ENCODE measurements at places on chromosomes 1 and 21.

DNA sequence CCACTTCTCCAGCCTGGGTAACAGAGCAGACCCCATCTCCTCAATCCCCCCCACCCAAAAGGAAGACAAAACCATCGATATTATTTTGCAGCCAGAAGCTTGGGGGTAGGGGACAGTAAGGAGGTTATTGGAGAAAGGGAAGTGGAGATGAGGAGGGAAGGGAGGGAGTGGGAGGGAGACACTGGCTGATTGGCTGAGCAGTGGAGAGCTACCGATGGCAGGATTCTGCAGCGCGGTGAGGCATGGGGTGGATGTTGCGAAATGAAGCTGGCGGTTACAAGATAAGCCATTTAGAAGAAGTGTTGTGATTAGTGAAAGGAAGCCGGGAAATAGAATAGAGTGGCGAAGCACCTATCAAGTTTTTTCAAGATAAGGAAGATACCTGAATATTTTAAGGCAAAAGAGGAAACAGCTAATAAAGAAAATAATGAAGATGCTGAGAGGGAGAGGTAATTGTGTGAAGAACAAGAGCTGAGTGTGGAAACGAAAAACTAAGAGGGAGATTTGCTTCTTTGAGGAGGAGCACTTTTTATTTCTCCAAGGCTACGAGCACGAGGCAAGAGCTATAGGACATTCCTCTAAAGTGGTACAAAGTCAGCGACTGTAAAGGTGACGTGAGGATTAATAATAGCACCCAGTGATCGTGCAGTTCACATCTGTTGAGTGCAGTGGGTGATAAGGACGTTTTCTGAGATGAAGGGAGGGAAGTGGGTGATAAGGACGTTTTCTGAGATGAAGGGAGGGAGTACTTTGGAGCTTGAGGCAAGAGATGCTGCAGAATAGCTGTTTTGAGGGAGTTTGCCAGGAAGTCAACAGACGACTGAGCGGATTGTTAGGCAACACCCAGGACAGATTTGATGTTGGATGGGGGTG lies 103.2 kb upstream of the KIF26B start:
- peak; percentile 87 for DNase-seq

DNA sequence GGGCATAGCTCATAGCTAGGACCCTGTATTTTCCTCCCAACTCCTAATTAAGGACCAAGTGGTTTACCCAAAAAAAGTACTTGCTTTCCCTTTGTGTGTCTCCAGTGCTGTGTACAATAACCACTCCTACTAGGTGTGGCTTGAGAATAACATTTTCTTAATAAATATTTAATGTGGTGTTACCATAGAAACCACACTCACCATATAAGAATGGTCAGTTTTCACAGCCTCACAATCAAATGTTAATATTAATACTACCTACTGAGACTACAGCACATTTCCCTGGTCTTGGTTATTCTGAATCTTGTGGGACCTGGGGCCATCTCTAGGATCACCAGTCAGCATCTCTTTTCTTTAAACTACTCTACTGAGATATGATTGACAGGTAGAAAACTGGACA lies 83.5 kb upstream of the BCAR3 start:
- DNase-seq, result no peak

DNA sequence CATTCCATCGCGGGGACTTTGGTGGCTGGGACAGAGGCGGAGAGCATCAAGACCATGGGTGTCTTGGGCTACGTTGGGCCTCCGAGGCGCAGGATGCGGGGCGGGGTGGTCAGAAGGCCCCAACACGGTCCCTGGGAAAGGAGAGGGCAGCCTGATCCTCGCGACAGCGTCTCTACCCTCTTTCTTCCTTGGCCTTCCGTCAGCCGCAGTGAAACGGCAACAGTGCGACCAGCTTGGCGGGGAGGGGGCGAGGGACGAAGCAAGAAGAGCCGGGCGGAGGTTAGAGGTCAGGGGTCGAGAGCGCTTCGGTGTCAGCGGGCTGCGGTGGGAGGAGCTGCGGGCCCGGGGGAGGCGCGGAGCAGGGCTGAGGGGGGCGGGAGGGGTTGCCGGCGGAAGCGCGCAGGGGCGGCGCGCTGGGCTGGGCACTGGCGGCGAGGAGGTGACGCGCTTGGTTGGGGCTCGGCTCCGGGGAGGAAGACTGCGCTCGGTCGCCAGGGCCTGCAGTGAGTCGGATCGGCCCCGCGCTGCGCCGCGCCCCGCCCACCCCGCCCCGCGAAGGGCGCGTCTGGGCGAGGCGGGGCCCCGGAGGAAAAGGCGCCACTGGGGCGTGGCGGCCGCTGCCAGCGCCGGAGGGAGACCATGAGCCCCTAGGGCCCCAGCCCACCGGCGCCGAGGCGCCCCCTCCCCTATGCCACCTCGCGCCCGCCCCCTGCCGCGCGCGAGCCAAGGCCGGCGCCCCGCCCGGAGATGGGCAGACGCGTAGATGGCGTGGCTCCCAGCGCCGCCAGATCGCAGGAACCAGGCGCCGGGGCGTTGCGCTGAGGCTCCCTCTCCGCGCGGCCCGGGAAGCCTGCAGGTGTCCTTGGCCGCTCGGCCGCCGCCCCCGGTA lies at the start of gene KCNC4:
KCNC4 (plus strand) TSS at position 600 of the 889 bp plus-strand sequence. CDS start 1,186 bp downstream, outside the sequence.
- DNase-seq, result peak; percentile 69

DNA sequence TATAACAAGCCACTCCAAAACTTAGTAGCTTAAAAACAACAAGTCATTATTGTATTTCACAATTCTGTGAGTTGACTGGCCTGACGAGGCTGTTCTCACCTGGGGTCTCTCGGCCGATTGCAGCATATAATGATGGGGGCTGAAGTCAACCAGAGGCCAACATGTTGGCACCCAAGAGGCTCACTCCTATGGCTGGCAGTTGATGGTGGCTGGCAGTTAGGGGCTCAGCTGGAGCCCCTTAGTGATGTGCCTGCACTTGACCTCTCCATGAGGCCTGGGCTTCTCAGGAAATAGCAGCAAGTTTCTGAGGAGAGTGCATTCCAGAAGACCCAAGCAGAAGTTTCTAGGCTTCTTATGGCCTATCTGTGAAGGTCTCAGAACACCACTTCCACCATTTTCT lies 459.4 kb downstream of the NPHP4 start:
- DNase-seq, result no peak

GRCh38 chr1:92961896-92962752 lies 862 bp upstream of the DIPK1A start:
- peak; percentile 49 for DNase-seq

- no peak for DNase-seq
Observed at GRCh38 chr1:194181845-194182244, 995.4 kb upstream of the B3GALT2 start.

DNA sequence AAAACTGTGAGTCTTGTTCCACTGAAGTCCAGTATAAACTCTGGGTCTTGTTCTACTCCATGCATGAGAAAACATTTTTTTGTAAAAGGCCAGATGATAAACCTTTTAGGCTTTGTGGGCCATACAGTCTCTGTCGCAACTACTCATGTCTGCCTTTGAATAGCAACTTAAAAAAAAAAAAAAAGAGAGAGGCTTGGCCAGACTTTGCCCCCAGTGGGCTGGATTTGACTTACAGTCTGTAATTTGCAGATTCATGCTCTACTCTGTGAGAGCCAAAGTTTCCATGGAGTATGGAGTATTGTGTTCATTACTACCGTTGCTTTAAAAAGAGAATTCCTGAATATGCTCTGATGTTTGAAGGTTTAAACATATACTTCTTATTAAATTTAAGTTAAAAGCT lies 654.9 kb upstream of the PKN2 start:
- DNase-seq, result no peak

GRCh38 chr1:218299416-218299815 lies 14.3 kb downstream of the RRP15 start:
- peak; percentile 70 for DNase-seq

DNA sequence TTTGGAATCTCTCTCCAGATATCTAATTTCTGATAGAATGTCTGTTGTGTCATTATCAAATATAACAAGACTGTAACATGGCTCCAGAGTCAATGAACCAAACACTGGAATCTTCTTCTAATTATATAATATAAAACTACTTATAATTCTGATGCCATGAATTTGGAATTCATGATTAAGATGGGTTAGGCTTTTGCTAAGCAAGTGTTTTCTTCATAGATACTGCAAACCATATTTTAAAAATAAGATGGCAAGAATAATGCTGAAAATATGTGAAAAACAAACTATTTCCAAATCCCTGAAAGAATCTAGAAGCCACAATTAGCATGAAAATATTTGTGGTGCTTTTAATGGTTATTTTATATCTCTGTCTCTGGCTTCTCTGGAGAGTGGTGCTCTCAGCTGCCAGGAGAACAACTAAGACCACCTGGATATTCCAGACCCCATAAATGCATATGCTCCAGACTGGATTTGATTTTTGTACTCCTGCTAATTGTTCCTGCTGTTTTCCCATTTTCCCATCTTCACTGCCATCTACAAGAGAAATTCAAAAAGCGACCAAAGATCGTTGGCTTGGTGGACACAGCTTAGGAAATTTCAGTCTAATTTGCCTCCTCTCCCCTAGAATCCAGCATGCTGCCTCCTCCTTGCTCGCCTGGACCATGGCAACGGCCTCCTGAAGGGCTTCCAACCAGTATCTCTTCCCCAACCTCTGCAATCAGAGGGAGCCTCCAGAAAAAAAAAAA lies 418.9 kb downstream of the SETD4 start:
- DNase-seq, result no peak

- no peak for DNase-seq
Observed at GRCh38 chr1:91776068-91776794, 109.7 kb downstream of the TGFBR3 start.

DNA sequence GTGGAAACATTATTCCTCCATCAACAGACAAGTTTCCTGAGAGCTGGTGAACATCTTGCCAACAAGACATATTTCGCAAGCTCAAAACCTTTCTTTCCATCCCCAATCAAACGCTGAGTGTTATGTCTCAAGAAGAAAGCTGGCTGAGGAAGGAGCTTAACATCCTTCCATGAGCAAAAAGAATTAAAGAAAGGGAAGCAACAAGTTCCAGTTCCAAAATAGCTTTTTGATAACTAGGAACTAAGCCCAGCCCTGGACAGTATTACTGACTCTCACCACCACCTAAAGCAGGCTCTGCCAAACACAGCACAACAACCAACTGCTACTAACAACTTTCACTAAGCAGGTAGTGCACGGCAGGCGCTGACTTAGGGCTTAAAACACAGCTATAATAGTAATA lies 50.2 kb downstream of the CAPZB start:
- DNase-seq, result no peak

DNA sequence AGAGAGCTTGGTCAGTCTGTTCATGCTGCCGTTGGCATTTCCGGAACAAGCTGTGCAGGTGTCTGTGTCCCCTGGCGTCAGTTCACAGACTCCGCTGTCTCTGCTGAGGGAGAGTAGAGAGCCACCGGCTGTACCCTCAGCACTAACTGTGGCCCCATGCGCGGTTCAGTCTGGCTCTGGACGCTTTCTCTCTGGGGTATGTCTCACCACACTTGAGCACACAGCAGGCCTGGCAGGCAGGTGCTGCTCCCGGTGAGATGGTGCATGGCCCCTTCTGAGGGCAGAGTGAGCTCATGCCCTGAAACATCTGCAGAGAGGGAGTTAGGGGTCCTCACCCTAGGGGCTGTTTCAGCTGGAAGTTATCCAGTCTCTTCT lies 60.0 kb upstream of the TLR5 start:
- DNase-seq, result no peak

DNA sequence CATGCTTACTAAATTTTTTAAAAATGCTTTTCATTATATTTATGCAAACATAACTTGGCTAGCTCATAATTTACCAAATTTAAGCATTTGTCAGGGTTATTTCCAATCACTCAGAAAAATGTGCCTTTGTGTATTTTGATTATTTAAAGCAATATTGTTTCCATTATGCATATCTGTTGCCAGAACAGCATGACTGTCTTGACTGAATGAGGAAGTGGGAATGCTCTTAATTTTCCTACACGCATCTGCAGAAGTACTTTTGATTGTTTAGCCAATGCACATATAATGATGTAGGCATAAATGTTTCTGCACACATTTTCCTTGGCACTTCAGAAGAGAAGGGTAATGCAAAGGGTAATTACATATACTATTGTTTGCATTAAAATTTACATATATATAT lies 92.5 kb upstream of the ADGRL2 start:
- DNase-seq, result no peak

DNA sequence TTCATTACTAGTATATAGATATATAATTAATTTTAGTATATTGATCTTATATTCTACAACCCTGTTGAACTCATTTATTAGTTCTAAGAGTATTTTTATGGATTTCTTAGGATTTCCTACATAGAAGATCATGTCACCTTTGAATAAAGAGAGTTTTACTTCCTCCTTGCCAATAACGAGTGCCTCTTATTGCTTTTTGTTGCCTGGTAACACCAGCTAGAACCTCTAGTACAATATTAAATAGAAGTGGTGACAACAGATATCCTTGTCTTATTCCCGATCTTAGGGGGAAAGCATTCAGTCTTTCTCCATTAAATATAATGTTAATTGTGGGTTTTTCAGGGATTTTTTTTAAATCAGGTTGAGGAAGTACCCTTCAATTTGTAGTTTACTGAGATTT lies 40.8 kb downstream of the WNT2B start:
- DNase-seq, result no peak

DNA sequence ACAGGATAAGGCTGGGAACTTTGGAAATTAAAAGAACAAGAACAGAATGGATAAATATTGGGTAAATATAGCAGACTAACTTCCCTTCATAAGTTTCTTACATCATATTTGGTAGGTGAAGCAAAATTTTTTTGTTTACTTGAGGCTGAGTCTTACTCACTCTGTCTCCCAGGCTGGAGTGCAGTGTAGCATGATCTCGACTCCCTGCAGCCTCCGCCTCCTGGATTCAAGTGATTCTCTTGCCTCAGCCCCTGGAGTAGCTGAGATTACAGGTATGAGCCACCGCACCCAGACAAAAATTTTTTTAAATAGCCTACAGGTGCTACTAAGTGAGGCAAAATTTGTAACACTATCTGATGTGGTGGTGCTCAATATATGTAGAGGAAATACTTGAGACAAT lies 50.7 kb downstream of the TM2D1 start:
- DNase-seq, result no peak

GRCh38 chr1:48470950-48471690 lies 884 bp downstream of the SPATA6 start:
- DNase-seq, result no peak

DNA sequence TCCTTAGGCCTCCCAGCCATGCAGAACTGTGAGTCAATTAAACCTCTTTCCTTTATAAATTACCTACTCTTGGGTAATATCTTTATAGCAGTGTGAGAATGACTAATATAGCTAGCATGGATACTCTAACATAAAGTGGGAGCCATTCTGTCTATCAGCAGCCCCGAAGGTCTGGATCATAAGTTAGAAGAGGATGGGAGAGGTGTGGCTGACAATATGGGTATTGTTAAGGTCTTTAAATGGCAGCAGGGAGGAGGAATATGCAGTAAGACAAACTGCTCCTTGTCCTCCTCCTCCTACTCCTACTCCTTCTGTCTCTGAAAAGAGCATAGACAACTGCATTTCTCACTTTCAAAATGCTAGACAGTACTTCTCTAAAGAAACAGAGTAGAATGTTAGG lies 214.0 kb upstream of the C1orf87 start:
- DNase-seq, result no peak

DNA sequence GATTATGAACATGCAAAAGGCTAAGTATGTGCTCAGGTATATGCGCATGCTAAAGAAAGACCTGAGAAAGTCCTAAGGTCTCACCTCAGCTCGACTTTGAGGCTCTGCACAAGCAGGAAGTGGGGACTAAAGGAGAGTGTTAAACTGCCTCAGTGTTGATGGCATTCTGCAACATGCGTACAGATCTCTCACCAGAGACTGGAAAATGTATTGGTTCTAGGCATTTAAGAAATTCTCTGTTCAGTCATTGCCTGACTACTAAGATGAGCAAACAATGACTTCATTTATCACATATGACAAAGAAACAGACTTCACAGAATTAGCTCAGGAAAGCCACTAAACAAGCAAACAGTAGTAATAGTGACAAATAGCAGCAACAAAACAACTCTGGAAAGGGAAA lies 90.8 kb downstream of the USH2A start:
- no peak for DNase-seq
